ENCODE measurements at places on chromosomes 11 and 22.

- DNase-seq: no peak
Measured at GRCh38 chr11:128552783-128553661, 34.3 kb downstream of the ETS1 start.

GRCh38 chr22:49769691-49770546 lies 57.8 kb downstream of the BRD1 start:
- no peak for DNase-seq

GRCh38 chr11:78131956-78132355 lies 7.5 kb downstream of the ALG8 start:
- DNase-seq: no peak

DNA sequence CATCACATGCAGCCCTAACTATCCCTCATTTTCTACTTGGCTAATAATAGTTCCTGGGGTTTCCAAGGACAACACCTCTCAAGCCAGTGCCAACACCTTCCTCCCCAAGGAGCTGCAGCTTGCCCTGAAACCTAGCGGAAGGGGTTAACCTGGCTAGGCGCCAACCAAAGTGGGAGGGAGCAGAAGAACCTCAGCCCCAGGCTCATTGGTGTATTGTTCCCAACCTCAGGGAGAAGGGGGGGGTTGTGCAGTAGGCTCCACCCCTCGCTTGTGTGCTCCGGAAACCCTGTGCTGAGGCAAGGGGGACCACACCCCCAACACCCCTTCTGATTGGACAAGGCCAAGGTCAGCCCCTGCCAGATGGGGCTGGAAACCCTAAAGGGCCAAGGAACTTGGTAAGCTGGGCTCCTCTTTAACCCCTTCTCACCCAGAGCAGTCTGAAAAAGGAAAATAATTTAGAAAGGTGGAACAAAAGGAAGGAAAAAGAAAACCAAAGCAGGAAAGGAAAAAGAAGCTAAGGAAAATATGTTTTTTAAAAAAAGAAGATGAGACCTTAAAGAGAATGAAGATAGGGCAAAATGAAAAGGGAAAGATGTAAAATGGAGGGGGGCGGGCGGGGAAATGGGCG lies 2.5 kb downstream of the MTA2 start:
- DNase-seq: no peak

DNA sequence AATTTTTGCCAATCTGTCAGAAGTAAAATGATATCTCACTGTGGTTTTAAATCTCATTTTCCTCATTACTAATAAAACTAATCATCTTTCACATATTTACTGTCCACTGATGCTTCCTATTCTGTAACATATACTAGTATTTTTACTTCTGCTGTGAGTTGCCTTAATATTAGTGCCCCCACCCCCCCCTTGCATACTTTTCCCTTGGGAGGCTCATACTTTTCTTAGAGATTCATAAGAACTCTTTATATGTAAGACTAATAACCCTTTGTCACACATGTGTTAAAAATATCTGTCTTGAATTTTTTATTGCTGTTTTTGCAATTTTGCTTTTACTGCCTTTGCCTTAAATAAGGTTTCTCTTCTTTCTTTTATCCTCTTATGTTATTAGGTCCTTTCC lies 87.2 kb downstream of the PHF21A start:
- no peak for DNase-seq

GRCh38 chr11:78414321-78415051 lies 3.1 kb downstream of the GAB2 start:
- no peak for DNase-seq

GRCh38 chr11:130600139-130600538 lies 151.7 kb downstream of the ADAMTS15 start:
- no peak for DNase-seq

GRCh38 chr11:11171854-11172253 lies 181.2 kb downstream of the CSNK2A3 start:
- no peak for DNase-seq

DNA sequence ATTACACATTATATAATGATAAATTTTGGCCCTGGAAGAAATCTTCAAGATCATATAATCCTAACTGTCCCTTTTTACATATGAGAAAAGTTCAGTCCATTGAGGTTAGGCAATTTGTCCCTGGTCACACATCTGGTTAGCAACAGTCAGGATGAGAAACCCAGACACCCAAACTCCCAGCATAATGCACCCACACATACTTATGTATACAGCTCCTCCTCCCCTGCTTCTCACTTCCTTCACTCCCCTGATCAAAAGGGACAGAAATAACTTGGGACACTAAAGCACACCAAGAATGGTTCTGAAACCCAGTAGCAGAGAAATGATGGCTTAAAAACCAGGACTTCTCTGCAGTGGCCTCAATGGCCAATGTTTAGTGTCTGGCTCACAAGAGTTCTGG lies 11.1 kb downstream of the NUMA1 start:
- no peak for DNase-seq

DNA sequence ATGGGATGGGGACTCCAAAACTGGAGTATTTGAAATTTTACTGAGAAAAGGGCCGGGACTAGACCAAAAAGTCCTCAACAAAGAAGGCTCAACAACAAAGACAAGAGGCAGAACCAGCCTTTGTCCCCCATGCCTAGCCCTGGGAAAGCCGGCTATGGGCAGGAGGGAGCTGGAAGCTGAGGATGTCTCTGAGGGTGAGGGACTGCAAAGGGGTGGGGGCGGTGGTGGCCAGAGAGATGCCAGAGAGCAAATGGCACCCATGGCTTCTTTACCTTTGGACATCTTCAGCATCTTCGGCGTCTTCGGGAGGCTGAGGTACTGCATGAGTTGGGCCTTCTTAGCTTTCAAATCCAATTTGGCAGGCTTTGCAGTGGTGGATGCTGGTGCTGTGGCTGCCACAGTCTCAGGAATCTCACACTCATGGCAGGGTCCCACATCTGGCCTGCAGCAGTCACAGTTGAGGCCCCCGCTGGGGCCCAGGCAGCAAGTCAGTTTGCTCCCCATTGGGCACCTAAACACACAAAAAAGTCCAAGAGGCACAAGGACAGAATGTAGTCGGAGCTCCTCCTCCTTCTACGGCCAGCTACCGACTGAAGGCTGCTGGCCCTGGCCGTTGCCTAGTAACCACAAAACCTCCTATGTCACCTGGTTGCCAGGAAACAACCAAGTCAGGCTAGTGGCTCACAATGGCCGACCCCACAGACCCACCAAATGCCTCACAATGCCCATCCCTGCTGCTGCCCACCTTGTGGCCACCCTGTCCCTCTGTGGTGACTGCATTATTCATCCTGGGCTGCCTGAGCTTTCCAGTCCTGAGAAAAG lies at the start of gene C22orf42:
Gene C22orf42 (minus strand): TSS at position 592 of the 822 bp plus-strand sequence. CDS start 88 bp downstream, at position 504.
- no peak for DNase-seq

GRCh38 chr11:4127357-4127756 lies 32.8 kb downstream of the RRM1 start:
- no peak for DNase-seq
